Aortic smooth muscle cell (primary cell): ENCODE measurements at places on chromosomes 1 and 21. TPM values are rescaled to one million over a fixed set of nuclear protein-coding genes. Genes with fewer than 3 reads are reported as not detected.

GRIK1 gene
- 0.12 and 0.13 TPM in 2 replicates for total RNA-seq

ICOSLG gene
- total RNA-seq: 0.06 and 0.13 TPM in 2 replicates

CADM3 gene
- total RNA-seq: 0.13 TPM in 1 of 2 replicates, not detected in the other

PIGV gene
- total RNA-seq: 10.9 and 11.9 TPM in 2 replicates

PTCH2 gene
- total RNA-seq: 0.12 and 0.40 TPM in 2 replicates

NBPF4 gene
- total RNA-seq: not detected in 2 replicates

TEX38 gene
- not detected in 2 replicates for total RNA-seq
